SIG-M5 (cell line): ENCODE measurements at places on chromosomes 7 and 10.

DNA sequence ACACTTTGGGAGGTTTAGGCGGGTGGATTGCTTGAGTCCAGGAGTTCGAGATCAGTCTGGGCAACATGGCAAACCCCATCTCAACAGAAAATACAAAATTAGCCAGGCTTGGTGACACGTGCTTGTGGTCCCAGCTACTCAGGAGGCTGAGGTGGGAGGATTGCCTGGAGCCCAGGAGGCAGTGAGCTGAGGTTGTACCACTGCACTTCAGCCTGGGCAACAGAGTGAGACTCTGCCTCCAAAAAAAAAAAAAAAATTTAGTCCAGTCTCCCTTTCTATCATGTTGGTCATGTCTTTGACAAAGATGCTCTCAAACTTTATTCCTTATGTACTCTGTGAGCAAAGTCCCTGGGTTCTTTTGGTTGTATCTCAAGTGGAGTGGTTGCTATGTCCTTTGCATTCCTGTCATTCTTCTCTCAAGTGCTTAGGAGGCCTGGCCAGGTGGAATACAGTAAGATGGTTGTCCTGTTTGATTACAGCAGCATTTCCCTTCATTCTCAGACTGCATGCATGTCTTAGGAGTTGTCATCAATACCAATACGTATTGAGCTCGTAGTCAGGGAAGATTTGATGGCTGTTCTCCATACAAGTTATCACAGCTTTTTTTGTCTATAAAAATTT, 85.7 kb downstream of the MMRN2 start:
- DNase-seq: no peak

DNA sequence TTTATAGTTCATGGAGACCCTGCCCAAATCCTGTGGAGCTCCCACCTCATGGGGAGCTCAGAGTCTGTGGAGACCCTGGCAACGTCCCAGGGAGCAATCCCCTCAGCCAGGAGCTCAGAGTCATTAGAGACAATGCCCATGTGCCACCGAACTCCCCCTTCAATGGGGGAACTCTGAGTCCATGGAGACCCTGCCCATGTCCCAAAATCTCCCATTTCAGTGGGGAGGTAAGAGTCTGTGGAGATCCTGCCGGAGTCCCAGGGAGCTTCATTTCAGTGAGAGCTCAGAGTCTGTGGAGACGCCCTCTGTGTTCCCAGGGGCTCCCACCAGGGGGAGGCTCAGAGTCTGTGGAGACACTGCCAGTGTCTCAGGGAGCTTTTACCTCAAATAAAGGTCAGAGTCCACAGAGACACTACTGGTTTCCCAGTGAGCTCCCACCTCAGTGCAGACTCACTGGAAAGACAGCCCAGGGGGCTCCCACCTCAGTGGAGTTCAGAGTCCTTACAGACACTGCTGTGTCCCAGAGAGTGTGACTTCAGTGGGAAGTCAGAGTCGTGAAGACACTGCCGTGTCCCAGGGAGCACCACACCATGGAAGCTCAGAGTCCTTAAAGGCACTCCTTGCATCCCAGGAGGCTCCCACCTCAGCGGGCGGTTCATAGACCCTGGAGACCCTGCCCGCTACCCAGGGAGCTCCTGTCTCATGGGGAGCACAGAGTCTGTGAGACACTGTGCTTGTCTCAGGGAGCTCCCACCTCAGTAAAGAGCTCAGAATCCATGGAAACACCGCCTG, 5.0 kb downstream of the MYO1G start:
- no peak for DNase-seq

DNA sequence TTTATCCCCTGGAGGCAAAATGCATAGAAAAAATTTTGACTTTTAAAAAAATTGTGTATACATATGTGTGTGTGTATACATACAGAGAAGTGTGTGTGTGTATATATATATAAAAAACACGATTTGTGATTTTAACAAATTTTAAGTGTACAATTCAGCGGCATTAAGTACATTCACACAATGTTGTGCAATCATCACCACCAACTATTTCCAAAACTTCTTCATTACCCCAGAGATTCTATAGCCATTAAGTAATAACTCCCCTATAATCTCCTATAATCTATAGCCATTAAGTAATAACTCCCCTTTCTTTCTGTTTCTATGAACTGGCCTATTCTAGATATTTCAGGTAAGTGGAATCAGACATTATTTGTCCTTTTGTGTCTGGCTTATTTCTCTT, 20.7 kb upstream of the CAMK2B start:
- no peak for DNase-seq

- DNase-seq: no peak
Observed at GRCh38 chr10:74137992-74138391, 12.6 kb downstream of the AP3M1 start.

DNA sequence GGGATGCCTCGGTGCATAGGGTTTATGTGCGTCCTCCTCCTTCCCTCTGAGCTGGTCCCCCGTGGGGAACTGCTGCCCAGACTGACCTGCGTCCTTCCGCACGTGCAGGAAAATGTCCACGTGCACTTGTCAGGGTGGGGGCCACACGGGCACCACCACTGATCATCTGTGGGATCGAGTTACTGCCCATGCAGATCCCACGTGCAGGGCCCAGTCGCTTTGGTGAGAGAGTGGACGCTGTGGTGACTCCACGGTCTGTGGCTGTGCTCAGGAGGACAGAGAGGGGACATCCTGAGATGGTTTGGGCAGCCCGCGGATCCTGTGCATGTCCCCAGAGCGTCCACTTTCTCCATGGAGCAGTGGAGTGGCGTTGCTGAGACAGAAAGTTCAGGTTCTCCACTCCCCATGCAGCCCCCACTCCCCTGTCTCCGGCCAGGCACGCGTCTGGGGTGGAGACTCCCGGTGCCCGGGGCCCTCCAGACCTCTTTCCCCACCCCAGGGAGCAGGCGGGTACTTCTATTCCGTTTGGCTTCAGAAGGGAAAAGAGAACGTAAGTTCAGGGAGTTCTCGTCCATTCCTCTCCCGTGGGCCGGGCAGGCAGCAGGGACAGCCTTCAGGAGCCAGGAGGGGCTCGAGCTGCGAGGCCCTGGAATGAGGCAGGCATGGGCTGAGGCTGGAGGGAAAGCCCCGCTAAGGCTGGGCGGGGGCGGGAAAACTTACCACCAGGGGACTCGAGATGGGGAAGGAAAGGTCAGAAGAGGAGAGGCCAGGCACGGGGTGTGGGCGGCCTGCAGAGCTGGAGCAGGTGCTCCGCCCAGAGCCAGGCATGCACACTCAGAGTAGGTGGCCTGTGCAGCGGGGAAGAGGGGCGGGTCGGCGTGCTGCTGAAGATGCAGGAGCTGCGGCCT, 59.9 kb downstream of the EGFR start:
- no peak for DNase-seq

GRCh38 chr10:46299286-46299535, 12.4 kb downstream of the ANTXRL start:
- DNase-seq: no peak

DNA sequence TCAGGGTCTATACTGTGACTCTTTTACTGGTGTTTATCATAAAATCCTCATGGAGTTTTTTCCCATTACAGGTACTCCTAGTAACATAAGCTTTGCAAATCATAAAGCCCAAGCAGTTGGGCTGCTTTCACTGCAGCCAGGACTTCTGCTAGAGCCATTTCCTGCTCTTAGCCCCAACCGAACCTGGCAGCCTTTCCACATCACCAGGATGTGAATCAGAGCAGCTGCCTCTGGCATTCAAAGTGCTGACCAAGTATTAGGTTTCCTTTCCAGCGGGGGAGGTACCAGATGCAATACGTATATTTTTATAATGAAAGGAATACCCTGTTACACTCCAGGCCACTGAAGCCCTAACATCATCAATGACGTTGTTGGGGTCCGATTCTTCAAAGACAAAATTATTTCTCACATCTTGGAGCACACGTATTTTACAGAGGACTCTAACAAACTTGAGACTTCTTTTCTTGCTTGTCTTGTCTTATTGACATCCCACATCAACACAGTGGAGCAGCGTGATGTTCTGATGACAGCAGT, 3.6 kb upstream of the HTR5A start:
- no peak for DNase-seq

DNA sequence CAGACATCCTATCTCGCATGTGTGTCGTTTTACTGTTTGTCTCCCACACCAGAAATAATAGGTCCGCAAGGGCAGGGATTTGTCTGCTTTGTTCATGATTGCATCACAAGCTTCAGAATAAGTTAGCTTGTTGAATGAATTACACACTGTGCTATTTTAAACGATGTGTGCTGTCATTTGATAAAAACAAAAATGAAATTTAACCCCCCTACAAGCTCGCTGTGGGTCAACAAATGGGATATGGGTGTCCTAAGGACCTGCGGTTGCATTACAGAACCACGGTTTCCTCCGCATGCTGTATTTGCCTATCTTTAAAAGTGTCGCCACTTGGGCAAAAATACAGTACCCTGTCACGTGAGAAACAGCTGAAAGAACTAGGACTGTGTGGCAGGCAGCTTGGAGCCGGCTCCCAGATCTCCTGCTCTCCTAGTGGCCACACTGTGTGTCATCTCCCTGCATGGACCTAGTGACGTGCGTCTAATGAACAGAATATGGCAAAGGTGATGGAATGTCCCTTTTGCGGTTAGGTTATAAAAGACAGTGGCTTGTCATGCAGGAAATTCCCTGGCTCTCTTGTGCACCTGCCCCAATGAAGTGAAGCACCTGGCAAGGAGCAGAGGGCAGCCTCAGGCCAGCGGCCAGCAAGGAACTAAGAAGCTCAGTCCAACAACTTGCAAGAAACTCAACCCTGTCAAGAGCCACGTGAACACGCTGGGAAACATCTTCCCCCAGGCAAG, 32.9 kb upstream of the CRYGN start:
- DNase-seq: no peak

DNA sequence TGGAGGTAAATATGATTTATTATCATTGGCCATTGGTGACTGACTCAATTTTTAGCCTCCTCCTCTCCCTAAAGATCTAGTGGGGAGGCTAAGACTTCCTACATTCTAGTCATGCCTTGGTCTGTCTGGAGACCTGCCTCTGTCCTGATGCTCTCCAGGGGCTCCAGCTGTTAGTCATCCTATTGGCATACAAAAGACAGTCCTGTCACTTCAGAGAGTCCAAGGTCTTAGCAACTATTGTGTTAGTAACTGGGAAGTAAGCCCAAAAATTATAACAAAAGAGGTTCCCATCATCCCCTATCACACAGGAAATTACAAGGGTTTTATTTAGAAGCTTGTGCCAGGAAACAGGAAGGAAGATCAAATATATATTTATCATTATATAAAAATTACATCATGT, 400.6 kb upstream of the VSTM2A start:
- DNase-seq: no peak

DNA sequence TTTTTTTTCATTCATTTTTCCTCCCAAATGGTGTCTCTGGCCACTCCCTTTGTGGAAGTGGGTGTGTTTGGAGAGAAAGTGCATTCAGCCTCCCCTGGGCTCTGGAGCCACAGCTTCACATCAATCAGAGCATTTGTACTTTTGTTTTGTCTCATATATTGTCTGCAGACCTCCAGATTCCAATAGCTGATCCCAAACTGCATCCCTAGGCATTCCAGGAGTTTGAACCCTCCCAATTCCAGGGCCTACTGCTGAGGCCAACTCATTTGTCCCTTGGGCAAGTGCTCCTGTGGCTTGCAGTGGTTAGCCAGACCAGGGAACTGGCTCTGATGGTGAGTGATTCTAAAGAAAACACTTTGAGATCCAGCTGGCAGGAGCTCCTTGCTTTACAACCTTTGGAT, 163.3 kb downstream of the IPMK start:
- no peak for DNase-seq

GRCh38 chr10:100370714-100371481, 23.9 kb downstream of the SCD start:
- peak; percentile 70 for DNase-seq

DNA sequence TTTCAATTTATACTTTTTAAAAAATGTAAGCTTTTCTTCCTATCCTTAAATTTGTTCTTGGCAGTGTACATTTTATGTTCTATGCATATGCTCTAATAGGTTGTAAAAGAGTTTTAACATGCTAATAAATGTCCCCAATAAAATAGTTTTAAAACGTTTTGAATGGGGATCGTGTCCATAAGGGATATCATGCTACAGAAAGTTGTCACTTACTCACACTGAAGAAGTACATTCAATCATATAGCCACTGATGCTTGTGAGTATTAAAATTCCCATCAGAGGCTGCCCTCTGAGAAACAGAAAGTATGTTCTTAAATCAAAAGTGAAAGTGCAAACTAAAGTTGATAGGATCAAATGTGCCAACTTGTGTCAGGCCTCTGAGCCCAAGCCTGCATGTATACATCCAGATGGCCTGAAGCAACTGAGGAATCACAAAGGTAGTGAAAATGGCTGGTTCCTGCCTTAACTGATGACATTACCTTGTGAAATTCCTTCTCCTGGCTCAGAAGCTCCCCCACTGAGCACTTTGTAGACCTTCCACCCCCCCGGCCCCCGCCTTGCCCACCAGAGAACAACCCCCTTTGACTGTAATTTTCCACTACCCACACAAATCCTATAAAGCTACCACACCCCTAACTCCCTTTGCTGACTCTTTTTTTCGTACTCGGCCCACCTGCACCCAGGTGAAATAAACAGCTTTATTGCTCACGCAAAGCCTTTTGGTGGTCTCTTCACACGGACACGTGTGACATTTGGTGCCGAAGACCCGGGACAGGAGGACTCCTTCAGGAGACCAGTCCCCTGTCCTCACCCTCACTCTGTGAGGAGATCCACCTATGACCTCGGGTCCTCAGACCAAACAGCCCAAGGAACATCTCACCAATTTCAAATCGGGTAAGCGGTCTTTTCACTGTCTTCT, 877 bp upstream of the NOD1 start:
- no peak for DNase-seq

GRCh38 chr7:124942399-124942798, 12.8 kb upstream of the POT1 start:
- DNase-seq: no peak

GRCh38 chr7:150443793-150444540, 6.5 kb upstream of the GIMAP8 start:
- no peak for DNase-seq

- no peak for DNase-seq
Observed at GRCh38 chr10:98135222-98135899, 904 bp downstream of the R3HCC1L start.

DNA sequence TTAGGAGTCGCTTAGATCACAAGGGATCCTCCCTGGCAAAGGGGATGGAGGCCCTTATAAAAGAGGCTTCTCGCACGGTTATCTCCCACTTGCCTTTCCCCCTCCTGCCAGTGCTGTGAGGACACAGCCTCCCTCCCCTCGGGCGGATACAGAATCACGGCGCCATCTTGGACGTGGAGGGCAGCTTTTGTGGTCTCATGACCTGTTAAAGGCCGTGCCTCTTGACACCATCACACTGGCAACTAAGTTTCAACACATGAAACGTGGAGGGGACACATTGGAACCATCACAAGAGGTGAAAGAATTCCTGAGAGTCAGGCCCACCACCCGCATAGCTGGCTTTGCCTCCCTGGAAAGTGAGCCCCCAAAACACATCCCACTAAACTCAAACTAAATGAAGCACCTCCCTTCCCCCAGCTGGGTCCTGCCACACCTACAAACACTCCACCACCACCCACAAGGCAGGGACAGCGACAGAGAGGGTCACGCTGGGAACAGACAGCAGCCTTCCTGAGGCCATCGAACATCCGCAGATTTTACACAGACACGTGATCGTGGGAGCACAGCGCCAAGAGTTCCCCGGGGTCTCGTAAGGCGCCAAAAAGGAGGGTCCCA, 110.6 kb downstream of the TCERG1L start:
- no peak for DNase-seq

GRCh38 chr7:151389768-151390597, 19.9 kb downstream of the WDR86 start:
- DNase-seq: no peak

GRCh38 chr10:29112827-29113615, 175.8 kb upstream of the LYZL1 start:
- DNase-seq: no peak

- no peak for DNase-seq
Observed at GRCh38 chr7:141674171-141674671, 27.7 kb downstream of the DENND11 start.
